Stomach (tissue), 19 donors: ENCODE measurements at places on chromosomes 5 and 9. TPM values are rescaled to one million over a fixed set of nuclear protein-coding genes. Genes with fewer than 3 reads are reported as not detected.

The QRFP gene
- not detected for polyA plus RNA-seq

DNA sequence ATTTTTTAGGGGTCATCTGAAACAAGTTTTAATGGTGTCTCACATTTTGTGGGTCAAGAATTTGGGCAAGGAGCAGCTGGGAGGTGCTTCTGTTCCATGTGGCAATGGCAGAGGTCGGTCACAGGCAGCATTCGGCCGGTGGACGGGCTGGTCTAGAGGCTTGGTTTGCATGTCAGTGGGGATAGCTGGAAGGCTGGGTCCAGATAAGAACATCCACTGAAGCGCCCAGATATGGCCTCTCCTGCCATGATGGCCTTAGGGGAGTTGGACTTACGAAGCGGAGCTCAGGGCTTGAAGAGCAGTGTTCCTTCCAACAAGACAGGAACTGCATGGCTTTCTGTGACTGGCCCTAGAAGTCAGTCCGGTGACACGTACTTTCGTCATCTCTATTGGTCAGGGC, 30.3 kb downstream of the LHFPL2 start:
- no peaks in the 10 kb centered on the region for H3K27me3 ChIP-seq
- no peak for DNase-seq
- H3K4me3 ChIP-seq, result no peak overlapping the region
- no peaks in the 10 kb centered on the region for H3K4me1 ChIP-seq
- peaks cover 14% of the 10 kb centered on the region for H3K36me3 ChIP-seq
- H3K27ac ChIP-seq, result no peak overlapping the region

The SPINK6 gene
- not detected for polyA plus RNA-seq

The PCDHB3 gene
- 0.46 TPM for polyA plus RNA-seq

DNA sequence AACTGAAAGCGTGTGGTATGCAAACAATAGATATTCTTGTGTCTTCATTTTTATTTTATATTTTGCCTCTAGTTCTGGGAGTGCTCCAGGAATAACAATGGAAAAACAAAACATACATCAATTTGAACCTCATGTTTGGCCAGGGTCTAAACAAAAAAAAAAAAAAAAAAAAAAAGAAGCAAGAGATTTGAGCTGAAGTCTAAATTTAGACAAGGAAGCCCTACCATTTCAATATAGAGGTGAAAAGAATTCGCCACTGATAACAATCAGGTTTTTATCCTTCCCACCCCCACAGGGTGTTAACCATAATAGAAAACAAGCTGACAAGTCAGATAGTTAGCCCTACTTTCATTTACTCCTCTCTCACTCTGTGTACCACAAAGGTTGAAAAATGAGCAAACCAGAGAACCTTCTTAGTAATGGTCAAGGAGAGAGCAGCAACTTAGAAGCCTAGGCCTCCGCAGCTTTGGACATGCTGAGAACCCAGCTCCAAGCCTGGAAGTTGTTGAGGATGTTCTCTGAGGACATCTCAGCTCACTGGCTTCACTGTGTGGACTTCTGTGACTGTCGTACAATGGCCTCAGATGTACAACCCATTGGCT, 118.2 kb upstream of the HMHB1 start:
- peak; percentile 33 for DNase-seq
- no peak overlapping the region for H3K27ac ChIP-seq
- no peak overlapping the region for H3K4me3 ChIP-seq
- H3K36me3 ChIP-seq, result no peaks in the 10 kb centered on the region

The TLX3 gene
- polyA plus RNA-seq, result not detected

DNA sequence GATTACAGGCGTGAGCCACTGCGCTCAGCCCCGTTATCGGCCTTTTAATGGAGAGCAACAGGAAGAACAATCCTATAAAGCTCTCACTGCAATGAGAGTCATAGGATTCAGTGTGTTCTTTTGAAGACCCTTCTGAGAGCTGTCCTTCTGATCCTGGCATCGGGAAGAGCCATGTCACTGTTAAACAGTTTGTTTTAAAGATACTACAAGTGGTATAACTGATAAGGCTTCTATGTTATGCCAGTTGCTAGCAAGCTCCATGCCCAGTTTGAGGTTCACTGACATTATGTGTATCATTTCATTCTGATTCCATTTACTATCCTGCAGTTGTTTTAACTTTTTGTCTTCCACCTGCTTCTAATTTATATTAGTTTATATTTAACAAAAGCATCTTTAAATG, 55.8 kb downstream of the GNAQ start:
- H3K4me3 ChIP-seq, result no peak overlapping the region
- no peaks in the 10 kb centered on the region for H3K36me3 ChIP-seq
- DNase-seq, result no peak
- peaks cover 75% of the 10 kb centered on the region for H3K4me1 ChIP-seq

The AQP7 gene
- polyA plus RNA-seq, result 1.5 TPM

The PGM5 gene
- 51.7 TPM for polyA plus RNA-seq

DNA sequence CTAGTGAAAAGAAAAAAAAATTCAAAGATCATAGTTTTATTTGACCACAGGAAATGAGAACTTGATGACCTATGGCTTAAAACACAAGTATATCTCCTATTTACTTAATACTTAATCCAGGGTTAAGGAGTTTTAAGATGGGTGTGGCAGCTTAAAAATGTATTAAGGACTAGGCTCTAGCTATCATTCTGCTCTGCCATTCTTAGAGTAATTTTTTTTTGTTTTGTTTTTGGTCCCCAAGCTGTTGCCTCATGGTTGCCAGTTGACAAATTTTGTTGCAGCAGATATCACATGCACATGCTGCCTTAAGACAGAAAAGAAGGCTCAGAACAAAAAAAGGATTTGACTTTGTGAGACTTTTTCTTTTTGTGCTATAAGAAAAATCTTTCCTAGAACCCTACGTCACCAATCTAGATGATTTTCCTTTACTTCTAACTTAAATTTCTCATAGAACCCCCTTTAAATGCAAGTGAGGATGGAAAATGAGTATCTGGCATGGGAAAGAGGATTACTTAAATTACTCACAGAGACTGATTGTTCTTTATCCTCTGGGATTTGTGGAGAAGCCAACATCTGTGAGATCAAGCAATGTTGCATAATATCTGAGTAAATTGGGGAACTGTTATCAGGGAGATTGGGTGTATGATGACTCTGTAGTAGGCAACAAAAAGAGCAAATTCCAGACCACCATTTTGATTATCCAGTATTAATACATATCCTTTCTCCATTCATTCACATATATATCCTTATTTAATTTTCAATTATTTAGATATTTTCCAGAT, 364.7 kb upstream of the CD180 start:
- no peak for DNase-seq
- H3K27ac ChIP-seq, result no peak overlapping the region
- H3K27me3 ChIP-seq, result no peaks in the 10 kb centered on the region
- H3K4me1 ChIP-seq, result no peaks in the 10 kb centered on the region
- H3K36me3 ChIP-seq, result no peaks in the 10 kb centered on the region
- H3K4me3 ChIP-seq, result no peak overlapping the region

The PRRT1B gene
- 0.48 TPM for polyA plus RNA-seq

The NKD2 gene
- polyA plus RNA-seq, result 12.8 TPM

The GPBP1 gene
- 29.8 TPM for polyA plus RNA-seq

- H3K4me3 ChIP-seq, result no peak overlapping the region
- no peak overlapping the region for H3K27ac ChIP-seq
- DNase-seq, result no peak
- H3K27me3 ChIP-seq, result peaks cover 4% of the 10 kb centered on the region
Measured at GRCh38 chr5:42919600-42919999, 107.9 kb upstream of the SELENOP start.

- H3K4me3 ChIP-seq, result no peak overlapping the region
- no peaks in the 10 kb centered on the region for H3K4me1 ChIP-seq
- H3K27me3 ChIP-seq, result no peaks in the 10 kb centered on the region
- no peak overlapping the region for H3K27ac ChIP-seq
- no peaks in the 10 kb centered on the region for H3K36me3 ChIP-seq
Measured at GRCh38 chr9:122546196-122546595, 6.7 kb upstream of the OR1N2 start.

DNA sequence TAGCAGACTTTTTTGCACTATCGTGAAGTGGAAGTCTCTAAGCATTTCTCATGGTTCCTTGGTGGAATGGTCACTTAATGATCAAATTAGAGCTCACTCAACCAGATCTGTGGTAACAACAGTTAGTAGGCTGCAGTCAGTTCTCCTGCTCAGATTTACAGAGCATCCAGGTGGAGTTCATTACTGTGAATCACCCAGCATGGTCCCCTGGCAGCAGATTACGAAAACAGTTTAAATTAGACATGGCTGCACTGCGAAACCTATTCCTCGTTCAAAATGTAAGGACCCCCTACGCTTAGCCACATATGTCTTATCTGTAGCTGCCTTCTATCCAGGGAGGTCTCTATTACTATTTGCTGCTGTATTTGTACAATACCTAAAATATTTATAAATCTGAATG, 823.6 kb upstream of the ARRDC3 start:
- no peak for DNase-seq
- no peaks in the 10 kb centered on the region for H3K27me3 ChIP-seq
- no peak overlapping the region for H3K4me3 ChIP-seq

DNA sequence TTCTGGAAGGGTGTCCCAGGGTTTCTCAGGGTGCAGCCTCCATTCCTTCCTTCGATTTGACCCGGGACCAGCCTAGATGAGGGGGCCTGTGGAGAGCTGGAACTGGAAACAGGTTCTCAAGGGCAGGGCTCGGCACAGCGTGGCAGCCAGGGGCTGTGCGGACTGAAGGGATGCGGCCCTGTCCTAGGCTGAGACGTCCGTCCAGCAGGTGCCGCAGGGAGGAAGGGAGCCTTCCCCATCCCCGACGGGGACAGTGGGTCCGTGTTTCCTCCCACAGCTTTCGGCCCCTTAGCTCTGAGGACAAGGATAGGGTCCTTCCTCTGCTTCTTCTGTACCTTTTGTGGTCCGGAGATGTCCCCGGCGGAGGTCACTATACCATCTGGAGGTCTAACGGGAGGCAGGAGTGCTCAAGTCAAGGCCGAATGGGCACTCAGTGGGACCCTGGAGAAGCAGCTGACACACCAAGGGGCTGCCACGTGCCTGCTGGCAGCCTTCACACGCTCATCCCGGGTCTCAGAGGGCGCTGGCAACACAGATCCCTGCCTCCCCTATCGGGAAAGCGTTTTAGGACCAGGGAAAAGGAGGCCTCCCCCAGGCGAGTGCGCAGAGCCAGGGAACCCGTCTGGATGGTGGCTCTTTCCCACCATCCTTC, 49.9 kb downstream of the USP20 start:
- H3K36me3 ChIP-seq, result peaks cover 13% of the 10 kb centered on the region
- H3K4me3 ChIP-seq, result peak overlapping the region; percentile 39
- peak; percentile 54 for DNase-seq
- no peaks in the 10 kb centered on the region for H3K27me3 ChIP-seq
- peaks cover 26% of the 10 kb centered on the region for H3K4me1 ChIP-seq
- H3K27ac ChIP-seq, result peak overlapping the region; percentile 92

- H3K4me3 ChIP-seq, result no peak overlapping the region
- H3K27ac ChIP-seq, result no peak overlapping the region
- H3K4me1 ChIP-seq, result peaks cover 11% of the 10 kb centered on the region
- no peaks in the 10 kb centered on the region for H3K36me3 ChIP-seq
Measured at GRCh38 chr5:57383093-57383861, 99.3 kb downstream of the ACTBL2 start.

The INSYN2B gene
- 0.19 TPM for polyA plus RNA-seq

GRCh38 chr5:64074533-64074932, 91.1 kb upstream of the RNF180 start:
- no peaks in the 10 kb centered on the region for H3K36me3 ChIP-seq
- no peak overlapping the region for H3K27ac ChIP-seq
- peak; percentile 46 for DNase-seq
- no peaks in the 10 kb centered on the region for H3K27me3 ChIP-seq

GRCh38 chr5:75047356-75047755, 5.0 kb downstream of the GCNT4 start:
- H3K27me3 ChIP-seq, result no peaks in the 10 kb centered on the region
- peaks cover 37% of the 10 kb centered on the region for H3K4me1 ChIP-seq
- H3K36me3 ChIP-seq, result peaks cover 38% of the 10 kb centered on the region
- no peak overlapping the region for H3K27ac ChIP-seq
- DNase-seq, result no peak
- H3K4me3 ChIP-seq, result no peak overlapping the region

- H3K4me3 ChIP-seq, result no peak overlapping the region
- H3K36me3 ChIP-seq, result no peaks in the 10 kb centered on the region
- no peaks in the 10 kb centered on the region for H3K27me3 ChIP-seq
- no peak for DNase-seq
- H3K27ac ChIP-seq, result no peak overlapping the region
Measured at GRCh38 chr5:1744393-1745122, 55.1 kb downstream of the MRPL36 start.

GRCh38 chr5:145470396-145470979, 364.7 kb downstream of the PRELID2 start:
- no peak overlapping the region for H3K4me3 ChIP-seq
- no peak overlapping the region for H3K27ac ChIP-seq
- peaks cover 19% of the 10 kb centered on the region for H3K4me1 ChIP-seq
- DNase-seq, result no peak

The WDR31 gene
- 1.3 TPM for polyA plus RNA-seq

The NDUFS6 gene
- 92.6 TPM for polyA plus RNA-seq

DNA sequence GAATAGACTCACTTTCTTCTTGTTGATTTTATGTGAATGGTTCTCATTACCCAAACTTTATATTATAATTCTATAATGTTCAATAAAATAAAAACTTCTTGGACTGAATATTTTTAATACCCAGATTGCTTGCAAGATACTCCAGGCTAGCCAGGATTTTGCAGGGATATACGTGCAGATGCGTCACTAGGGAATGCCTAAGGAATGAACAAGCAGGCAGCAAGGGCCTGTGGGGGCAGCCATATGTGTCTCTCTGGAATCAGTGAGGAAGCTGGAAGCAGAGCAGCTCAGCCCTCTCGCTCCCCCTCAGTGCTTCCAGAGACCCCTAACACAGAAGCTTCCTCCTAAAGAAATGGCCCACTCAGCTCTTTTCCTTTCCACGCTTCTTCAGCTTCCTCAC, 457.4 kb downstream of the CCDC171 start:
- H3K4me1 ChIP-seq, result no peaks in the 10 kb centered on the region
- H3K36me3 ChIP-seq, result no peaks in the 10 kb centered on the region
- H3K27me3 ChIP-seq, result no peaks in the 10 kb centered on the region
- DNase-seq, result no peak
- no peak overlapping the region for H3K4me3 ChIP-seq

- H3K27ac ChIP-seq, result no peak overlapping the region
- H3K27me3 ChIP-seq, result no peaks in the 10 kb centered on the region
- H3K4me3 ChIP-seq, result no peak overlapping the region
- no peaks in the 10 kb centered on the region for H3K36me3 ChIP-seq
- peaks cover 29% of the 10 kb centered on the region for H3K4me1 ChIP-seq
- no peak for DNase-seq
Measured at GRCh38 chr5:61397238-61397637, 65.2 kb downstream of the ZSWIM6 start.

- H3K4me3 ChIP-seq, result no peak overlapping the region
- no peaks in the 10 kb centered on the region for H3K4me1 ChIP-seq
- H3K36me3 ChIP-seq, result no peaks in the 10 kb centered on the region
- no peak overlapping the region for H3K27ac ChIP-seq
- no peak for DNase-seq
Measured at GRCh38 chr5:6785161-6785860, 72.1 kb downstream of the TENT4A start.

The CATSPER3 gene
- polyA plus RNA-seq, result 0.62 TPM
